Activated CD8-positive, alpha-beta memory T cell treated with anti-CD3 and anti-CD28 coated beads for 1 hour (primary cell): ENCODE measurements at places on chromosomes 4 and X.

DNA sequence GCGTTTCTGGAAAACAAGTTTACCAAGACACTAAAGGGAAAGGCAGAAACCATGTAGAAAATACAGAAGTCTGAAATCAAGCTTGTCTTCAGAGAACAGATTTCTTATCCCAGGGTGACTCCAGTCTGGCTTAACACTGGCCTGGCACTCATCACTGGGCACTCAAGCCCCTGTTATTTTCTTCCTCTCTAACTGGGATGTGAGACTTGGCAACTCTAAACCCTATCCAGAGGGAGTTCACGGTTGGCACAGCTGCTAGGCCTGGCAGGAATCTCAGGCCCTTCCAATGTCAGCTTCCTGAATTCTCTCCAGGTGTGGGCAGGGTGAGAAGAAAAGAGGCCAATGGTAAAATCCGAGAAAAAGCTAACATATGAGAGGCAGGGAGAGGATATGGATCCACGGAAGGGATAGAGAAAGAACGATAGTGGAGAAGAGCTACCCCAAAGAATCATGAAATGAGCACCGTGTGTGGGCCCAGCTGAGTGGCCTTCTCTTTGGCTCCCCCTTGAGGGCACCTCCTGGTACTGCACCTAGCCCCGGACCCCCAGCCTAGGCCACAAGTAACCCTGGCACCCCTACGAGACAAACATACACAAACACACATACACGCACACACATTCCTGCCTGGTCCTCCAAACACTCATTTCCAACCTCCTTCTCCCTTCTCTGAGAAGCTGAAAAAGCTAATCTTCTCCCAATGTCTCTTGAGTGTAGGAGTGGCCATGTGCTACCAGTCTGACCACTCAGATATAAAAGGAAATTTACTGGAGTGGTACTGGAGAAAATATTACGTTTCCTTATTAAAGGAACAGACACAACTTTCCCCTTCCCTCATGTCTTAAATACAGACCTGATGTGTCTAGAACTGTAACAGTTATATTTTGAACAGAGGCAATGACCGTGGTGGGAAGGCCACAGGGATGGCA, 16.6 kb upstream of the PTCHD1 start:
- DNase-seq: no peak

- no peak for DNase-seq
Observed at GRCh38 chr4:139184129-139184528, 7.1 kb upstream of the ELF2 start.

DNA sequence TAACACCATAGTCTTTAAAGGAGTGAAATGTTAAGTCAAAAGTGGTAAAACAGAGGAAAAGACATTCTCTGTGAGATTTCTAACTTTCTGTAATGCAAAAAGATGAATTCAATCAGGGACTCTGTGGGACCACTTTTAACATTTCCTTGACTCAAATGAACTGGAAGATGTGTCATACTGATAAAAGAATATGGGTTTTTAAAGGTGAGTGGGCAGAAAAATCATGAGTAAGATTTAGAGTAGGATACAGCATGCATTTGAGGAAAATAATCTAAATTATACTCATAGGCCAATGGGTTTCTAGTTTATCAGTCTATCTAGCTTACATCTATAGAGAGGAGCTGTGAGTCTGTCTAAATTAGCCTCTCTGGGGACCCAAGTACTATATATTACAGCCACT, 11.0 kb upstream of the TEX13C start:
- DNase-seq: no peak

DNA sequence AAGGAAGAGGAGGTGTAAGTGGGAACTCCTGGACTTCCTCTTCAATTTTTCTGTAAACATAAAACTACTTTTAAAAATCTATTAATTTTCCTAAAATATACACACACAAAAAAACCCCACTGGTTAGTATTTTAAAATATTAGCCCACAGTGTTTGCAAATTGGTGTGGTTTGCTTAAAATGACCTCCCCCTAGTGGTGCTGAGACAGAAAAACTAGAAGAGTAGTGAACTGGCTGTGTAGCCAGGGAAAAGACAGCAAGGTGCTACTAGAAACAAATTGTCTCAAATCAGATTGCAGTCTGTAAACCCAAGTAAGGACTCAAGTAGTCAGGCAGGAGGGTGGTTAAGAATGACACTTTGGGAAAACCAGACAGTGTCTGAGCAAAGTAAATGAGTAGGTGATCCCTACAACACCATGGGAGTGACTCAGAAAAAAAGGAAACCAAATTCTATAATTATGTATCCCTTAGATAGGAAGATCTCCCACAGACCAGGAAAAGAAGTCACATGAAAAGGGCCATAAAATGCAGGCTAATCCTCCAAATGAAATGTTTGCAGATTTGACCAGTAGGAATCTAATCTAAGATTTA, 26.0 kb downstream of the AMTN start:
- DNase-seq: no peak
